ENCODE measurements at places on chromosomes 2 and 18.

- no peak for DNase-seq
Observed at GRCh38 chr2:96523659-96524481, 12.7 kb upstream of the ARID5A start.

GRCh38 chr2:11590193-11590592, 56.3 kb downstream of the GREB1 start:
- no peak for DNase-seq

DNA sequence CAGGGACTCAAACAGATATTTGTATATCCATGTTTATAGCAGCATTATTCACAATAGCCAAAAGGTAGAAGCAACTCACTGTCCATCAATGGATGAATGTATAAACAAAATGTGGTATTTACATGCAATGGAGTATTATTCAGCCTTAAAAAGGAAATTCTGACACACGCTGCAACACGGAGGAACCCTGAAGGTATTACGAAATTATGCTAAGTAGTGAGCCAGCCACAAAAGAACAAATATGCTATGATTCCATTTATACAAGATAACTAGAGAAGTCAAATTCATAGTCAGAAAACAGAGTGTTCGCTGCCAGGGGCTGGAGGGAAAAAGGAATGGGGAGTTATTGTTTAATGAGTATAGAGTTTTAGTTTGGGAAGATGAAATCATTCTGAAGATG, 61.0 kb upstream of the CDKL4 start:
- DNase-seq: no peak

DNA sequence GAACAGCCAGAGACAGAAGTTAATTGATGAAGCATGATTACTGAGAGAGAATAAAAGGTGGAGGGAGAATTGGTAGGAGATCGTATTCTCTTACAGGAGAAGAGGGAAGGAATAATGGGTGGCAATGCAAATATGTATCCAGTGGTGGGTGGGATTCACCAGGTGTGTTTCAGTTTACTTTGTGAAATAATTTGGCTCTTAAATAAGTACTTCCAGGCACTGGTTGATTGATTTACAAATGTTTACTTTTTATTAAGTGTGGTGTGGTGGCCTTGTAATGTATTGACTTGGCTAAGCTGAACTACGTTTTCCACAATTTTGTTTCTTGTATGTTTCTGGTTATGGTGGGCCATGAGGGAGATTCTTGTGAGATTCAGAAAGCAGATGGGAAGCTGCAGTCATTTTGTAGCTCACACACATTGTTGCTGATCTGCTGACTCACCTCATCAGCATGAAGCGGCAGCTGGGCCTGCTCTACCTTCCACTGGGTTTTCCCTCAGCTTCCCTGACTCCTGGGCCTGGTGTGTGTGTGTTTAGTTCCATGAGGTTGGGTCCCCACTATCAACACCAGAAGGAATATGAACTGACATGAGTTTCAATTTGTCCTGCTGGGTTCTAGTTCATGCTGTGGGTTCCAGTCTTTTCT, 32.6 kb downstream of the MYL12B start:
- DNase-seq: no peak

GRCh38 chr2:86042256-86043168, 63.2 kb downstream of the POLR1A start:
- DNase-seq: no peak

- DNase-seq: no peak
Observed at GRCh38 chr2:85769236-85769982, 15.6 kb downstream of the ATOH8 start.

- DNase-seq: no peak
Observed at GRCh38 chr2:61736953-61737352, 116.9 kb downstream of the FAM161A start.

DNA sequence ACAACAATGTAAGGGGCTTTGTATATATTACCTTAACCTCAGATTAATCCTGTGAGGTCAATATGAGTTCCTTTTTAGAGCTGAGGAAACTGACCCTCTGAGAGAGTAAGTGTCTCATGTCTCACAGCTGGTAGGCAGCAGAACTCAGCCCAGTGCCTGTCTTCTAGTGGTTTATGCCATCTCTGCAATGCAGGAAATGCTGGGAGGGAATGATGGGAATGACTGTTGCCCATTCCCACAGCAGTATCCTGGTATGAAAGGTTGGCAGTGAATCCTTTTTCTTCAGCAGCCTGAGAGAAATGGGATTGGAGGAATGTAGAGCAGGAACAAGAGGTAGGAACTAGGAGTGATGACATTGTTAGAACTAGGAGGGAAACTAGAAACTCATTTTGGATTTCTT, 6.0 kb downstream of the MRPL30 start:
- no peak for DNase-seq

GRCh38 chr2:46469116-46469515, 10.2 kb upstream of the TMEM247 start:
- peak; percentile 27 for DNase-seq

- no peak for DNase-seq
Observed at GRCh38 chr2:60295636-60295962, 257.9 kb downstream of the BCL11A start.

GRCh38 chr2:112251271-112251670, 3.6 kb downstream of the ZC3H8 start:
- no peak for DNase-seq

DNA sequence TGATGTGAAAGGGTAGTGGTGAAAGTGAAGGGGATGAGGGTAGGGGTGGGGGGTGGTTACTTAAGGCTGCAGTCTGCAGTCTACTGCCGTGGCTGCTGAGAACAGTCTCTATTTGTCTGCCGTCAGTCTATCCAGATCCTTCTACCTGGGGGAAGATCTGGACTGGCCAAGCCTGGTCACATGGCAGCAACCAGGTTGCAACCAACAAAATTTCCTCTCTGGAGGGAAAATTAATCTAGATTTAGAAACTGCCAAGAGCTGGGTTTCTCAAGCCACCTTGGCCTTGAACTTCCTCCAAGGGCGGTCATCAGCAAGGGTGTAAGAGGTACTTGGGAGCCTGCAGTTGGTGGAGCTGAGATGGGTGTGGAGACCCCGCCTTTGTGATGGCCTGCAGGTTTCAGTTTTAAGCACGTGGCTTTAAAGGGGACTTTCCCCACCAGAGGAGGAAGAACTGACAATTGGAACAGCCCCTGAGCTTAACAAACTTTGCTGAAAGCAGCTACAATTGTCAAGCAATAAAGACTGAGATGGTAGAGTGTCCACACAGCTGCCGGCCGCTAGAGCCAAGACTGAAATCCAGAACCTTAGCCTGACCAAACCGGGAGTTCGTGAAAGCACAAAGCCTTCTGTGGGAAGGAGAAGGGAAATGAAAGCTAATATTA, 31.4 kb upstream of the KCMF1 start:
- no peak for DNase-seq

DNA sequence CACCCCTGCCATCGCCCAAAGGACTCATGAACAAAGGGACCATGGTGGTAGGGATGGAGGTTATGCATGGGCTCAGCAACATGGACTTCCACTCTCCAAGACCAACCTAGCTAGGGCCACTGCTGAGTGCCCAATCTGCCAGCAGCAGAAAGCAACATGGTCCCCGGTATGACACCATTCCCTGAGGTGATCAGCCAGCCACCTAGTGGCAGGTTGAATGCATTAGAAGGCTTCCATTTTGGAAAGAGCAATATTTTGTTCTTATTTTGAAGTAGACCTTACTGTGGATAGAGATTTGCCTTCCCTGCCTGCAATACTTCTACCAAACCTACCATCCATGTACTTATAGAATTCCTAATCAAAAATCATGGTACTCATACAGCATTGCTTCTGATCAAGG, 99.8 kb downstream of the METTL4 start:
- no peak for DNase-seq

DNA sequence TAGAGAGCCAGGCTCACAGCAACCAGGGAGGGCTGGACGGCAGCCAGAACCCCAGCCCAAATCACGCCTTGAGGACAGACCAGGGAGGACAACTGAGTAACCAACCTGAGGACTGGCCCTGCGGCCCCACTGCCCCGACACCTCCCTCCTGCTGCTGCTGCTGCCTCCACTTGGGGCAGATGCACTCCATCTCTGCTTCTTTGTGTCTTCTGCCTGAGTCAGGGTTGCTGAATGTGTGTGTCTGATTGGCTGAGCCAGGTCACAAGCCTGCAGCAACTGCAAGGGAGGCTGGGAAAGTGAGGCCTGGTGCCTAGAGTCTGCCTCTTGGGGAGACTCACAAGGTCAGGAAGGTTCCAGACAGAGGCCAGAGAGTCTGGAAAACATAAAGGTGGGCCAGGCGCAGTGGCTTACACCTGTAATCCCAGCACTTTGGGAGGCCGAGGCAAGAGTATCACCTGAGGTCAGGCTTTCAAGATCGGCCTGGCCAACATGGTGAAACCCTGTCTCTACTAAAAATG, 83.4 kb downstream of the ZFP36L2 start:
- no peak for DNase-seq

DNA sequence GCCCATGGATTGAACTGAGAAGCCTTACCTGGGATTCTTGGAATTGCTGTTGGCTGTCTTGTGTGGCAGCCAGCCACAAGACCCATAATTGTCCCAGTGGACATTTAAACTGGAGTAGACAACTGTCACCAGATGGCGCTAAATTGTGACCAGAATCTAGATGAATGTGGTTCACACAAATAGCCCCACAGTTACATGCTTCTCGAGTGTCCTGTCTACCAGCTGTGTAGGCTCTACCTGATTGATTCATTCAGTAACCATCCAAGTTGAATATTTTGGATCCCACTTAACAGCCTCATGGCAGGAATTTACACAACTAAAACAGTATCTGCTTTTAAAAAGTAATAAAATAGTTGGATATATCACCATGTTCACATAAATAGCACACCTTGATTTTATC, 73.2 kb downstream of the MAP4K4 start:
- no peak for DNase-seq

GRCh38 chr18:55953326-55953725, 365.3 kb upstream of the TCF4 start:
- DNase-seq: no peak

- peak; percentile 86 for DNase-seq
Observed at GRCh38 chr2:143901185-143901842, 618.6 kb downstream of the ZEB2 start.

DNA sequence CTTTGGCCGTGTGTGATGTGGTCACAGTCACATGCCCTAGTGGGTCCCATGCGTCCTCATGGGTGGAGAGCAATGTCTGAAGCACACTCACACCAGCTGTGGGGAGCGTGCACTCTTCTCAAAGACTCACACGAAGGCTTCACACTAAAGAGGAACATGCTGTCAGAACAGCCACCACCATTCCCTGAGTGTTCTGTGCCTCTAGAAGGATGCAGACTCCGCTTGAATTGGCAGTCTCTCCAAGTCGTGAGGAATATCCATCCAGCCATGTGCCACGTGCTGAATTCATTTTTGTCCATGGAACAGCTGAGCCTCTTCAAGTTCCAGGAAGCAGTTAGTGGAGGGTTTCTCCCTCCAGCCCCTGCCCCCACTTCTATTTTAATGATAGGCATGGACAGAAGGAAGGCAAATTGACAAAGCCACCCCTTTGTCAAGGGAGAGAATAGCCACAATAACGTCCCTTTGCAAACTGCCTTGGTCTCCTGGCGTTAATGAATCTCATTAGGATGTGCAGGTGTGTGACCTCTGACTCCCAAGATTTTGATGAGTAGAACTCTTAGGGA, 464.3 kb upstream of the ID2 start:
- DNase-seq: no peak

GRCh38 chr2:60351802-60352201, 201.7 kb downstream of the BCL11A start:
- no peak for DNase-seq

DNA sequence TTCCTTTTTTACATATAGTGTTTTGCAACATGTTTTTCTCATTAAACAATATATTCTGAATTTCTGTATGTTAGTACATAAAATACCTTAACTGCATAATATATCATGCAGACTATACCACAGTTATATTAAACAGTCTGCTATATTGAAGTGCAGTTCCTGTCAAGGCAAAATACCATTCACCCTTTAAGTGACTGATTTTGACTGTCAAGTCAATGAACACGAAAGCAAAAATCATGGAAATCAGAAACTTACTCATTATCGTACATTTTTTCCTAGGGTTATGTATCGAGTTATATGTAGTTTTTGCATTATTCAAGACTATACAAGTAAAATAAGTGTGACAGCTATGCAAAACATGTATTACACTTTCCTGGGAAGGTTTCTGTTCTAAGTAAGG, 361.6 kb upstream of the MAP2 start:
- DNase-seq: no peak

DNA sequence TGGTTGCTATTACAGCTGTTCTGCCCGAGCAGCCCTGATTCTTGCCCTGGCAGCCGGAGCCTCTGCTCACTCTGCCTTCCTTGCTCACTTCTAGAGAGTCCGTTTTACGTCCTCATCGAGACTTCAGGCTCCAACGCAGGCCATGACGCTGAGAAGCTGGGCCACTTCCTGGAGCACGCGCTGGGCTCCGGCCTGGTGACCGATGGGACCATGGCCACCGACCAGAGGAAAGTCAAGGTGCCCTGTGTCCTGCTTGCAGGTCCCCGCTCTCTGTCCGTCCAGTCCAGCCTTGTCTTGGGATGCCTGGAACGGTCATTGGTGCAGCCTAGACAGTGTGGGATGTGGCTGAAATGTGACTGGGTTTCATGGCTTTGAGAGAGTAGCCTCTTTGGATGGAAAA, 16.7 kb downstream of the D2HGDH start:
- DNase-seq: no peak

GRCh38 chr18:4357579-4357978, 97.5 kb downstream of the DLGAP1 start:
- no peak for DNase-seq

- no peak for DNase-seq
Observed at GRCh38 chr2:3388412-3388738, 8.9 kb downstream of the TRAPPC12 start.

DNA sequence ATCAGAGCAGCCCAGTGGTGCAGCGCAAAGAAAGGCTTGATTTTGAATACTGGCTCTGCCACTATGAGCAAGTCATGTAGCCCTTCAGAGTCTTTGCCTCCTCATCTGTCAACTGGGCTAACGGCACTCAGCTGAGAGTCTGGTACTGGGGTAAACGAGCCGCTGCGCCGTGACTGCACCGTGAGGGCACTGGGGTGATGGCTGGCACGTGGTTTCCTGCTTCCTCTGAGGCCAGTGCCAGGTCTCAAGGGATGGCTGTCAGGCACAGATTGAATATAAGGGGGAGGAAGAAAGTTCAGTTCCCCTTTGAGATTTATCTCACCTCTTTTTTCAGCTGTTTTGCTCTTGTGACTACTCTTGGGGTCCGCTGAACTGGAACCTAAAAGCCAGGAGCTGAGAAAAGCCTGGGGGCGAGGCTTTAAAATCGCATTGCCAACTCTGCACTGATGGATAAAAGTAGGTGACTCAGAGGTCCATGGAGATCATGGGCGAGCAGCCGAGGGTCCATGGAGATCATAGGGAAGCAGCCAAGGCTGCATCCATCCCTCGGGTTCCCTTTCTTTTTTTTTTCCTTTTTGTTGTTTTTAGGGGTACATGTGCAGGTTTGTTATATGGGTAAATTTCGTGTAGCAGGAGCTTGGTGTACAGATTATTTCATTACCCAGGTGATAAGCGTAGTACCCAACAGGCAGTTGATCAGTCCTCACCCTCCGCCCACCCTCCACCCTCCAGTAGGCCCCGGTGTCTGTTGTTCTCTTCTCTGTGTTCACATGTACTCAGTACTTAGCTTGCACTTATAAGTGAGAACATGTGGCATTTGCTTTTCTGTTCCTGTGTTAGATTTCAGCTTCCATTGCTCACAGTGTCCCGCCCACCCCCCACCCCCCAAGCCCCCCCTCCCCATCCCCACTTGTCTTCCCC, 114.3 kb downstream of the SPP2 start:
- no peak for DNase-seq

GRCh38 chr2:26640331-26640745, 828 bp downstream of the CIB4 start:
- DNase-seq: no peak

GRCh38 chr2:28588292-28588670, 92.4 kb downstream of the PLB1 start:
- DNase-seq: no peak

- DNase-seq: no peak
Observed at GRCh38 chr18:267380-267687, 513 bp downstream of the THOC1 start.
